ENCODE measurements at places on chromosomes 1 and 21.
A peak's percentile ranks its signal among the peaks of the same experiment; 100 is the strongest.

DNA sequence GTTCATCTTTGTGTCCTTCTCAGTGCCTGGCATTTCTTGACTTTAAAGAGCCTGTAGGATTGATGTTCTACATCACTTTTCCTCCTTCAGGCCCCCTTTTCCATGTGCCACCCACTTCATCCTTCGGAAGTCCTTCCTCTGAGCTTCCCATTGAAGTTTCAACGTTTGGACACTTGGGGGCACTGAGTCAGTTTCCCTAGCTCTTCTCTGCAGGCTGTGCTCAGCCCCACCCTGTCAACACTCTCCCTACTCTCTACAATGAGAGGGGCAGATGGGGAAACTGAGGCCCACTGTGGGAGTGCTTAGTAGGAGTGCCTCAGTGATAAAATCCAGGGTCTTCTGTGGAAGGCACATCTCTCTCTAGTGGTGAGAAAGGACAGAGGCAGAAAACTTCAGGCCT lies 11.9 kb downstream of the KCNJ10 start:
- DNase-seq = peak; percentile 36

DNA sequence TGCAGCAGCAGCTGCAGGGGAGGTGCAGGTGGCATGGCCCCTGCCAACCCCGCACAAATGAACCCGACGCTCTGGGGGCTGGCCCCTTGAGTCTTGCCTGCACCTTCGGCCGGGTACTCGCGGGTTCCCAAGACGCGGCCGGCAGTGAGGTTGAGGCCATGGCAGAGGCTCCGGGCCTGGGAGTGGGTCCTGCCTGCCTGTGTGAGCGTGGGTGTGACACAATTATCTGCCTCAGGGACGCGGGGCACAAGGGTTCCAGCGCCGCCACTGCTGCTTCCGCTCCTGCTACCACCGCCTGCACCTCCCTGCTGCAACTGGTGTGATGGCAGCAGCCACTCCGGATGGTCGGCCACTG lies 20.9 kb upstream of the TGFB2 start:
- no peak for DNase-seq

GRCh38 chr1:31835415-31835814 lies 19.6 kb upstream of the SPOCD1 start:
- DNase-seq = no peak

DNA sequence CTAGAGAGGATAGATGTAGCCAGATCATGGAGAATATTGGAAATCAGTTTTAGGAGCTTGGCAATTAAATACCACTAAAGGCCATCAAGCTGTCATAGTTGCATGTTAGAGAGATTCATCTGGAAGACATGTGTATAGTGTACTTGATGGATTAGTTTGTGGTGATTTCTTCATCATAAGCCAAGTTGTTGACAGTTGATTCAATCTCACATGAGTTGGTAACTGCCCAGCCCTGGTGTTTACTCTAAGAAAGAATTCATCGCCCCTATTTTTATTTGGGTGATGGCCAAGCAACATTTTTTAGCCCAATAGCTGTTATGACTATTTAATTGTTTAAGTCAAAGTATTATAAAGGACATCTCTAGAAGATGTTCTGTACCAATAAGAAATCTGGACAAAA lies 737.6 kb downstream of the PLA2G4A start:
- DNase-seq = no peak

GRCh38 chr1:30284728-30285475 lies 438.5 kb downstream of the MATN1 start:
- no peak for DNase-seq

GRCh38 chr1:59139396-59139795 lies 157.5 kb upstream of the FGGY start:
- peak; percentile 57 for DNase-seq

DNA sequence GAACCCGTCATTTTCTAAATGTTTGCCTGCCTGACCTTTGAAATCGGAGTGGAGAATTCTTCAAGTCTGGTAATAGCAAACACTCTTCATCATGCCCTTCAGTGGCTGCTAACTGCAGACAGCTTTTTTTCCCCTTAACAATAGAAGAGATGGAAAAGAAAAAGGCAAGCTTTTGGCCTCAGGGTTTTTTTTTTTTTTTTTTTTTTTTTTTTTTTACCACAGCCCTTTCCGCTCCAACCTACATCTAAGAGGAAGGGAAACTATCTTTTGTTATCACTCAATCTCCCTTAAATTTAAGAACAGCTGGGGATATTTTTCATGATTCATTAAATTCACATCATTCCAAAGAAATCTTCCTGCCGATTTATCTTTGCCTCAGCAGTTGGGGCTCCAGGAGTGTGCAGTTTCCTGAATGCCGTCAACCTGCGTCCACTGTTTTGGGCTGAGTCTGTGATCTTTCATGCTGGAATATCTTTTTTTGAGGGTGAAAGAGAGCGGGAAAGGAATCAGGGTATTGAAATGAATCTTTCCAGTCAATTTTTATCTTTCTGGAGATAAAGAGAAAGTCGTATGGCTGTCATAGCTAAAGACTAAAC lies 144.5 kb upstream of the SMYD2 start:
- no peak for DNase-seq

GRCh38 chr1:236516929-236517704 lies 6.7 kb upstream of the LGALS8 start:
- DNase-seq = peak; percentile 57

DNA sequence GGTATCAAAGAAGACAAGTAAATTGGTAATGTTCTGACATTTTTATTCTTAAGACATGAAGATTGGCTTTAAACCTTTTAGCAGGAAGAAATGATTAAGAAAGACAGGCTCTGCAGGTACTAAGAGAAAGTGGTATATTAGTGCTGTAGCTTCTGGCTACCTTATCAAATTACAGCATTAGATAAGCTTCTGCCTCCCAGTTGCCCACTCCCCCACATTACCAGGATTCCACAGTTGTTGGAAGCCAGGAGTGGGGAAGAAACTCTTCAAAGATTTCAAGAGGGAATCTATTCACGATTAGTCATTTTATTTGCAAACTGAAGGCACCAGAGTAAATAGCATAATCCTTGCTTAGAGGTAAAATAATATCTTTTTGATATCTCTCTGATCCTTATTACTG lies 274.9 kb downstream of the LMO4 start:
- no peak for DNase-seq

DNA sequence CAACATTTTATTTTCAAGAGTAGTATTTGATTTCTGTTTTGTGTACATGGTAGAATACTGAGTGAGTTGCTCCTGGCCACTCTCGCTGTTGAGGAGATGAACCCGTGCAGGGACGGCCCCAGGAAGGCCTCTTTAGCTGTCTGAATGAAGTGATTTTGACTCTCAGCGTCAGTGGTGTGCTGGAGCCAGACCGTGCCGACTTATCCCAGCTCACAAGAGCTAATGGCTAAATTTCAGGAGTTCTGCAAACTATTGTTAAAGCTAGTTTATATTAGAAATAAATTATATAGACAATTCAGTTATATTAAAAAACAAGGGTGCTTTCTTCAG lies 111.2 kb upstream of the KIF26B start:
- DNase-seq = no peak

DNA sequence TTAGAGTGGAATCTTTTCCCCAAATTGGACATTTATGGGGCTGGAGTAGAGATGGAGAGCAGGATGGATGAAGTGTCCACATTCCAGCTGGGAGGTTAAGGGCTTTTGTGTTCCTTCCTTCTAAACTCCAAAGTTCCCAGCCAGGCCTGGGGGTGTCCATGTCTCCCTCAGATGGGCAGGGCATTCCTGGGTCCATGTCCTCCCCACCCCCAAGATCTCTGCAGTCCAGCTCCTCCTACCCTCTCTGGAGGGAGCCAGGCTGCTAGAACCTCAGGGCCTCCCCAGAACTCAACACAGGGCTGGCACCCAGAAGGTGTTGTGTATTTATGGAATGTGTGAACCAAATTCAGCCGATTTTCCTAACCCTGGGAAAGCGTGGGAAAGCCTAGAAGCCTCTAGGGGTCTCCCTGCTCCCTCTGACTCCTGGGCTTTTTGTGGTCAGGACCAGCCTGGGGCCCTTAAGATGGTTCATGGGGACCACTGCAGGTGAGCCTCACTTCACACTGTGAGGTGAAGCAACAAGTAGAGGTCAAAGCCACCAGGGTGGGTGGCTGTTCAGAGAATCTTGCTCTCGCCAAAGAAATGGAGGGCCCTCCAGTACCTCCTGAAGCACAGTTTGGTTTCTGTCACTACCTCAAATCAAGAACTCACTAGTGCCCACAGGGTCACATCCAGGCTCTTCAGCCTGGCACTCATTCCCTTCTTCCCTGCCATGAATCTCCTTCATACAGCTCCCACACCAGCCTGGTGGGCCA lies 54.8 kb downstream of the GLIS1 start:
- peak; percentile 26 for DNase-seq

GRCh38 chr1:180923021-180923841 lies 10.5 kb downstream of the KIAA1614 start:
- peak; percentile 26 for DNase-seq

DNA sequence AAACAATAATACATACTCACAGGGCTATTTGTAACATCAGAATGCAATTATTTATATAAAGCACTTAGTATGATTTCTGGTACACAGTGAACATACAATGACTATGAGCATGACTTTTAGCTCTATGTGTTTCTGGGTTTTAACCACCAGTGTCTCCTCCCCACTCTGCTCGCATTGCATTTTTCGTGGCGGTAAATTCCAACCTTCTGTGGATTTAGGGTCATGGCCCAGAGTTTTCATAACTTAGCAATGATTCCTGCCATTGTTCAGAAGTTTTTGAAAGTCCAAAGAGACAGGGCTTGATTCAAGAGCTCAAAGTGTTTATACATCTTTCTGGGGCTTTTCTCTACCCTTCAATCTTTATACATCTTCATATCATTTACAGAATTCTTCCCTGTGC lies 191.3 kb downstream of the BACH1 start:
- no peak for DNase-seq

DNA sequence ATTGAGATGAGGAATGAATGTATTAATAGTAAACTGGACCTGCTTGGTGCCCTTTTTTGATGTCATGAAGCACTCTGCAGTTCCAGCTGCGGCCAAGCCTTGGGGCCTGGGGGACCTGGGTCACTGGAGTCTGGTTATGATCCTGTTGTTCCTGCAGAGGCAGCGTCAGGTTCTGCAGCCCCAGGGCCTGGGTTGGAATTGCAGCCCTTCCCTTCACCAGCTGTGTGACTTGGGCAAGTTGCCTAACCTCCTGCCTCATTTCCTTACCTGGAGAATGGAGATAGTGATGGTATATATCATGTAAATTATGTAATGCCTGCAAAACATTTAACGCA lies 9.1 kb upstream of the ATP5PO start:
- DNase-seq = no peak

- peak; percentile 64 for DNase-seq
Observed at GRCh38 chr1:243421784-243422183, 165.9 kb downstream of the SDCCAG8 start.

DNA sequence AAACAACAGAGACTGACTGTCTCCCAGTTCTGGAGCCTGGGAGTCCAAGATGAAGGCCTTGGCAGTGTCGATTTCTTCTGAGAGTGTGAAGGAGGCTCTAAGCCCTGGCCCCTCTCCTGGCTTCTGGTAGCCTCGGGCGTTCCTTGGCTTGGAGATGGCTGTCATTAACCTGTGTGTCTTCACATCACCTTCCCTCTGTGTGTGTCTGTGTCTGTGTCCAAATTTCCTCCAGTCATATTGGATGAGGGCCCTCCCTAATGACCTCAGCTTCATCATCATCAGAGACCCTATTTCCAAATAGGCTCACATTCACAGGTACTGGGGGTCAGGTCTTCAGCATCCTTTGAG lies 138.3 kb downstream of the TOMM20 start:
- DNase-seq = no peak

- no peak for DNase-seq
Observed at GRCh38 chr1:8363186-8363766, 45.4 kb downstream of the SLC45A1 start.

DNA sequence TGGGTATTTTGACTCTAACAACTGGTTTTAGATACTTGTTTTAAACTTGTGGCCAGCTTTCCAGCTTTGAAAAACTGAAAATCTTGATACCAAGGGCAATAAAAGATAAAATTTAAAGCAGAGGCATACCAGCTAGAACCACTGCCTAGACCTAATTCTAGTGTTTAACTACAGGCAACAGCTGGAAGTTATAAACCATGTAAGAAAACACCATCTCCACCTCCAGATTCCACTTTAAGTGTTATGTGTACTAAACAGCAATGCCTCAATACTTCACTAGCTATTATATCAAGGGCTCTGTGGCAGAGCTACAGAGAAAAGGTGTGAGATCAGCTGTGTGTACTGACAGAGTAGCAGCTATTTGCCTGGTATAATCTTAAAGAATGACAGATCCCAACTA lies 69.5 kb downstream of the LPAR3 start:
- no peak for DNase-seq

DNA sequence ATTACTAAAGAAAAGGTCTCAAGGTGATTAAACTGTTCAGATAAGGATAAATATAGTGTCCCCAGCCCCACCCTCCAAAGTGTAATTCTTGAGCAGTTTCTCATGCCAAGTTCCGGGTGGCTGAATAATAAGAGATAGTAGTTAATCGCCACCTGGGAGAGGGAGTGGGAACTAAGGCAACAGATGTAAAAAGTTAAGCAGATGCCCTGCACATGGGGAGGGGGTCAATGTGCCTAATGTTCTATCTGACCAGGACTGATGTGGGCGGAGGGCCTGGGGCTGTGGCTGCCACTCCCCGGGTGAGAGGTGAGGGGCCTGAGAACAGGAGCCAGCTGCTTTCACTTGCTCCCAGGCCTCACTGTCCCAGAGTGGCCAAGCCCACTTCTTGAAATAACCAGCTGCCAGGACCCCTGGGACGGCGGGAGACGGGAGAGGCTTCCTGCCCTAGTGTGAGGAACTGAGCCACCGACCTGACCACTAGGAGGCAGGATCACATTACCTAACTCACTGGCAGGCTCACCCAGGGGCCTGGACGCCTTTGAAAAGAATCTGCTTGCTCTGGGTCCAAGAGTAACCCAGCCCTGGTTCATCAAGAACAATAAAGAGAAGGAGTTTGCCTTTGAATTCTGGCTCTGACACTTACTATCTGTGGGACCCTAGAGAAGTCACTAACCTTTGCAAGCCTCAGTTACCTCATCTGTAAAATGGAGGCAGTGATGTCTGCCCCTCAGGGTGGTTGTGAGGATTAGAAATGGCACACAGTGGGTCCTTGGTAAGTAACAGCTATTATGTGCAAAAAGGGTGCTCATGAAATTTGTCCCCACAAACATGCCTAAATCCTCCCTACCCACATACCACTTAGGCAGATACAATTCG lies 179.2 kb downstream of the ATG4C start:
- DNase-seq = peak; percentile 51

GRCh38 chr21:39288987-39289386 lies 24.4 kb downstream of the BRWD1 start:
- DNase-seq = no peak

Data from ELR (cell line).